ENCODE measurements at places on chromosomes 2 and 18. TPM values are rescaled to one million over a fixed set of nuclear protein-coding genes. Genes with fewer than 3 reads are reported as not detected.

Gene OTX1
- total RNA-seq: 0.20 TPM

Gene KIAA2012
- not detected for total RNA-seq

Gene WNT6
- 3.5 TPM for total RNA-seq

Gene NR4A2
- not detected for total RNA-seq

Gene TXNL1
- 59.9 TPM for total RNA-seq

Gene CD302
- total RNA-seq: 3.8 TPM

Gene RSAD2
- 0.20 TPM for total RNA-seq

Gene ADAM23
- not detected for total RNA-seq

Gene RFTN2
- total RNA-seq: under 0.01 TPM

Gene CYTIP
- 0.94 TPM for total RNA-seq

Gene CRYBA2
- not detected for total RNA-seq

Gene CHAC2
- 10.8 TPM for total RNA-seq

Gene RAB31
- 22.6 TPM for total RNA-seq

Gene GALR1
- total RNA-seq: not detected

Gene RBBP8
- 71.9 TPM for total RNA-seq

Gene KATNAL2
- total RNA-seq: 10.3 TPM

Gene CYS1
- total RNA-seq: 223 TPM

Gene UPP2
- not detected for total RNA-seq

Gene SEH1L
- 66.8 TPM for total RNA-seq

Gene CYRIA
- total RNA-seq: 9.2 TPM

Data from renal cortical epithelial cell (primary cell).